ENCODE measurements at places on chromosomes 1 and 21.
A peak's percentile ranks its signal among the peaks of the same experiment; 100 is the strongest.

DNA sequence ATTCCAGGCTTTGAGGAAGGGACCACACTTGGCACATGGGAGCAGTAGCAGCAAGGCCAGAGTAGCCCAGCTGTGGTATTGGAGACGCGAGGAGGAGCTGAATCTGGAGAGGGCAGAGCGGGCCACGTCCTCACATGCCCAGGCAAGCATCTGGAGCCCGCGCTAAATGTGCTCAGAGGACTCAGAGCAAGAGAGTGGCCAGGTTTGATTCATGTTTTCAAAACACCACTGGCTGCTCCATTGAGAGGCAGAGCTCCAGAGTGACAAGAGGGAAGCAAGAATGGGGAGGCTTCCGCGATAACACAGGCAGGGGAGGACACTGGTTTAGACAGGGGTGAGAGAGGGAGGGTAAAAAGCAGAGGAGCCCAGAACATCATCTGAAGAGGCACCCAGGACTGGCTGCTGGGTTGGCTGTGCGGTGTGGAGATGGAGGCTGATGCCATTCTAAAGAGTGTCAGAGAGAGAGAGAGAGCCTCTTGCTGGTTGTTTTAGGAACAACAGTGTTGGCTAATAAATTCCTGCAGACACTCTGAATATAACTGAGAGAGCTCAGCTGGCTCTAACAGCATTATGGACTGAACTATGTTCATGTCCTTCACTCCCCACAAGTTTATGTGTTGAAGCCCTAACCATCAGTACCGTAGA lies 32.3 kb downstream of the RCAN1 start:
- DNase-seq, result peak; percentile 64

DNA sequence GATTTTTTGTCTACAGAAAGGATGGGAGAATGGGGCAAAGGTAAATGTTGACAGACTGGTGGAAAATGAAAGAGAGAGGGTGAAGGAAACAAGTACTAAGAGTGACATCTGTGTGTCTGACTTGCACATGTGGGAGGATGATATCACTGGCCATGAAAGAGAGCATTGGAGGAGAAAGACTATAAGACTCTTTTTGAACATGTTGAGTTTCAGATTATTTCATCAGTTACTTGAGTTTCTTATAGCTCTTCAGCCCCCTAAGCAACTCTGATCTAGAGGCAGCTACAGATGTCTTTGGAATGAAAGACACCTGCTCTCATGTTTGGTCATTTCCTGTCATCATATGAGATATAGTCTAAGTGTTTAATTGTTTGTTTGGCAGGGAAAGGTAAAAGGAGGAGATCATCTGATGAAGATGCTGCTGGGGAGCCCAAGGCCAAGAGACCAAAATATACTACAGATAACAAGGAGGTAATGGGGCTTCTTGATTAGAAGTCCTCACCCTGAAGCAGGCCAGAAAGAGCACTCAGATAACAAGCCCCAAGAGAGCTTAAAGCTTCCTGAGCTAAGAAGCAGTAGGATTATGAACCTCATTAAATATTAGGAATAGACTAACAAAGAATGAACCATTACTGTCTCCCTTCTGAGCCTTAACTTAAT lies 4.5 kb downstream of the POLR3C start:
- DNase-seq, result peak; percentile 54

GRCh38 chr1:216600730-216601609 lies 122.3 kb downstream of the ESRRG start:
- peak; percentile 42 for DNase-seq

DNA sequence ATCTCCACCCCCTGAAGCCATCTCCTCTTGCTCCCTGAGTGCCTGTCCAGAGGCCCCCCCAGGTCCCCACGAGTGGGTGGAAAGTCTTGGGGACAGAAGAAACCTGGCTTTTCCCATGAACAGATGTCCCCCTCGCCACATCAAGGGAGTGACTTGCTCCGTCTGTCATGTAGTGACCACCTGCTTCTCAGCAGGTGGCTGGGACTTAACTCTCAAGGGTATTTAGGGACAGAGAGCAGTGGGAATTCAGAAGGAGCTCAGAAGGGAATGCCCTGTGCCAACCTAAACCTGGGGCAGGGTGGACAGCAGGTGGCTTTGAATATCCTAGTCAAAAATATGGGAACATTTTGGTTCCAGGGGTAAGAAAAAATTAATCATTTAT lies 139.8 kb downstream of the PRDM16 start:
- no peak for DNase-seq

DNA sequence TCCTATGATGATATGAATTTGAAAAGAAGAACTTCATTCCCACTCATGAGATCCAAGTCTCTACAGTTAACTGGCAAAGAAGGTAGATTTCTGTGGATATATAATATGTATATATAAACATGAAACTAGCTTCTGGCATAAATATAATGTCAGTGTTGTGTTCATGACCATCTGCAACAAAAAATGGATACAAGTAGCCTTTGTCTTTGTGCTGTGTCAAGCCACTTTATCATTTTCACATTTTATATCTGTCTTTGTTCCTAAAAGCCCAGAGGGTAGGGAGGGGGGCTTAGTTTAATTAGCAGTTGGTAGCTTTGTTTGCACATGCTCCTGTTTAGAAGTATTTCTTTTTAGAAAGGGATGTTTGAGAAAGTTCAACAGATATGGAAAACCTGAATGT lies 56.2 kb upstream of the FASLG start:
- DNase-seq, result no peak

DNA sequence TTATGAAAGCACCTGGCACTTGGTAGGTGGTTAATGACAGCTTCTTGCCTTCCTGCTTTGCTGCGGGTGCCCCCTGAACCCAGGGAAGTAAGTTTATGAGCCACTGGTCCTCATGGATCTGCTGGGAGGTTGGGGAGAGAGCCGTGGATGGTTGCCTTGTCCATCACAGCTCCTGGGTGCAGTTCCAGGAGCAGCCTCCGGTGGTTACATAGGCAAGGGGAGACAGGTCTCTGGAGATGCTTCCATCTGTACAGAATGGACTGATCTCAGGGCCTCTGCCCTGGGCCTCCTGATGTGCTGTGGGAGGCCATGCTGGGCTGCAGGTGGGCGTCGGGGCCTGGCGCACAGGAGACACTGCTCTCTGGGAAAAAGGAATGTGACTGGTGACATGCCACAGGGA lies 31.6 kb upstream of the ARHGEF10L start:
- DNase-seq, result no peak

- no peak for DNase-seq
These were observed 13.0 kb upstream of the C8B start for GRCh38 chr1:56978819-56979218.

DNA sequence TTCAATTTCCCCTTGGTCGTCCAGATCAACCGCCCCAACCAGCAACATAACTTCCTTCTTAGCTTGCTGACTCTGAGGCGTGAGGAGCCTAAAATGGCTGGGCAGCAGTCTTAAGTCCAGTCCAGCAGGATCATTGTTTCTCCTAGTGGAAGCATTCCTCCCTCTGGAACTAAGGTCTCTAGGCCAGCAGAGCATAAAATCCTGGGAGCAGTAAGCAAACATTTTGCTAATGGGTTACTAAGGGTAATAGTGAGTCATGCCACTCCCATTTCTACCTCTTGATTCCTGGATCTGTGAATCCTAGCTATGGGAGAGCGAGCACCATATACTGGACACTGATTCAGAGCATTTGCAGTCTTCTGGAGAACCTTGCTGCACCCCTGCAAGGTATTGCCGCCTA lies 59.9 kb downstream of the ADSS2 start:
- DNase-seq, result no peak

DNA sequence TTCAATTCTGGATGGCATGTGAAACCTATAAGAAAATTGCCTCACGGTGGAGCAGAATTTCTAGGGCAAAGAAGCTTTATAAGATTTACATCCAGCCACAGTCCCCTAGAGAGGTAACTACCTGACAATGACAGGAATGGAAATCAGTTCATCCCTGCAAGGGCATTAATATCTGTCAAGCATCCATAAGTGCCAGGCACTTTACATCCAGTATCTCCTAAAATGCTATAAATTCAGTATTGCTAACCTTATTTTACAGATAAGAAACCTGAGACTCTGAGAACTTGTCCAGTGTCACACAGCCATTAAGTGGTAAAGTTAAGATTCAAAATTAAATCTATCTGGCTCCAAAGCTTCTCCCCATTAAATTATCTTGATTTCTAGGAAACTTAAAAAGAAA lies 22.3 kb downstream of the RGS13 start:
- no peak for DNase-seq

DNA sequence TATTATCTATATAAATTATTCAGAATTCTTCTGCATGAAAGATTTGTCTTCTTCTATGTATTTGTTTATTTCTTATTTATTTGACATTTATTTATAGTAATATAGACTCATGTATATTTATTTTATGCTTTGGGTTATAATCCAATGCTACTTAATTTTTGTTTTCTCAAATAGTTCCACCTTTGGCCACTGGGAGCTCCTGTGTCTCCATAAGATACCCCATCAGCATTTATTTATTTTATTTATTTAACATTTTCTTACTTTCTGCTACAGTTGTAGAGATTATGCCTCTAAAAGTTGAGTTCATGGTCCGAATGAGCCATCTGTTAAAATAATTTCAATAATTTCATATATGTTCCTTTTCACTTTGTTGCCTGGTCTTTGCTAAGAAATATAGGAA lies 289.4 kb downstream of the ADGRL2 start:
- no peak for DNase-seq

DNA sequence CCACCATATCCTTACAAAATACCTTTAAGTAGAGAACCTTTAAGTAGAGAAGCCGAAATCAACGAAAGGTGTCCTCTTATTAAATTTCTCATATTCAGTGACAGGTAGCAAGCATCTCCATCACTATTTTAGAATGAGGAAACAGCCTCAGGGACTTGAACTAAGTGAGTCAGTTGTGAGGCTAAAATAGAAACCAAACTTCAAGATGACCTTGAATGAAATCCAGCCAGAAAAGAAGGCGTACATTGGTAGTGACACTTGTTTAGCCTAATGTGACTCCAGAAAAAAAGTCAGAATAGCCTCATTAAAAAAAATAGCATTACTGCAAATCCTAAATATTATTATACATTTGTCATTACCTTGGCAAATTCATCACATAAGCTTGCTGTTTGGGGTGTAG lies 20.1 kb downstream of the RGS8 start:
- no peak for DNase-seq

DNA sequence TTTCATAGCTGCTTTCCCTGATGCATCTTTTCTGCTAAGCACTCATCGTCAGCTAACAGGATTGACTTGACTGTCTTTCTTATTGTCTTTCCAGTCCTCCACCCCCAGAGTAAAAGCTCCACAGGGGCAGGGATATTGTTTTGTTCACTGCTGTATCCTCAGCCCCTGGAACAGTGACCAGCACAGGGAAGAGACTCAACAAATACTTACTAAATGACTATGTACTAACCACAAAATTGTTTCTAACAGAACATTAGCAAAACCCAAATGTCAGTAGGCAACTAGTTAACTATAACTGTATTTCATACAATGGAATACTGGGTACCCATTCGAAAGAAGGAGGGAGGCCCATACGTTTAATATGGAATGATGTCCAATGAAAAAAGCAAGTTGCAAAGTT lies 53.0 kb downstream of the BCAR3 start:
- no peak for DNase-seq

- no peak for DNase-seq
These were observed 71.3 kb downstream of the CAPZB start for GRCh38 chr1:19413999-19414398.

- DNase-seq, result no peak
These were observed 116.5 kb upstream of the IRF2BP2 start for GRCh38 chr1:234726359-234726943.

DNA sequence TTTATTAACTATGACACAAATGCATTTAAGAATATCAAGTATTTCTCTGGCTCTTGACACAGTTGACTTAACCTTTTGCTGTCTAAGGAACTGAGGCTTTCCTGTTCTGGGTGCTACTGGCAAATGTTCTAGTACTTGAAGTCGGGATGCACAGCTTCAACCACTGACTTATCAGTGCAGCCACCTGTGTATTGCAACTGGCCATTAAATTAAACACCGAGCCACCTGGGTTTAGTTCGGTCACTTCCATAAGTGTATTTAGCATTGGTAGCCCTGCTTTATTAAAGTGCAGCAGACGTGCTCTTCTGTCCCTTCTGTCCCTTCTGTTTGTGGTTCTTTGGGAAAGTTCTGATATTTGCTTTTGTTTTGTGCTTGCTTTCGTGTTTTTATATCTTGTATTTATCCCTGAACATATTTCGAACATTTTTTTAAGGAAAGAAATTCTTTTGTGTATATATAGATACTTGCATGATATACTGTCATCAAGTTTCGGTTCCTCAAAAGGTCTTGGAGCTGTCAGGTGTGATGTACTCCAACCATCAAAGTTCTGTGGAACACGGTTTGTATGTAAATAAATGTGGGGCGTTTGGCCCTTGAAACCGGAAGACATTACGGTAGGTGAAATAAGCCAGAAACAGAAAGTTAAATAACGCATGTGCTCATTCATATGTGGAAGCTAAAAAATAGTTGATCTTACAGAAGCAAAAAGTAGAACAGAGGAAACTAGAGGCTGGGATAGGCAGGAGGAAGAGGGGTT lies 297.9 kb upstream of the GREM2 start:
- no peak for DNase-seq

DNA sequence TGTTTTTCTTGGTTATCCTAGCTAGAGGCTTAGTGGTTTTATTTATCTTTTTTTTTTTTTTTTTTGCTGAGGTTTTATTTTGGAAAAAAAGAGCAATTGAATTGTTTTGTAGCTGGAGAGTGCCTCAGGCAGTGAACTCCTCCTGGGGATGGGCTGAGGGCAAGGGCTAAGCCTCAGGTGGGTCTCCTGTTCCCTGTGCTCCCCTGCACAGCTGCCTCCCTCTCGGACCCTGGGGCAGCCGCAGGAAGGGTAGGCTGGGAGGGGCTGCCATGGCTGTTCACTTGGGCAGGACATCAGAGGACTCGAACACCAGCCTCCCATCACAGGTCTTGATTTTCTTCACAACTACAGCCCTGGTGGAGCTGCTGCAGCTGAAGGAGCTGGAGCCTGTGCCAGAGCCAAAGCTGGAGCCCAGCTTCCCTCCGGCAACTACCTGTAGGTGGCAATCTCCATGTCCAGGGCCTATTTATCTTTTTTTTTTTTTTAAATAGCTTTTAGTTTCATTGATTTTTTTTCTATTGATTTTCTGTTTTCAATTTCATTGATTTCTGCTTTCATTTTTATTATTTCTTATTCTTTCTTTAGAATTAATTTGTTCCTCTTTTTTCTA lies 28.9 kb downstream of the LEPR start:
- DNase-seq, result no peak

DNA sequence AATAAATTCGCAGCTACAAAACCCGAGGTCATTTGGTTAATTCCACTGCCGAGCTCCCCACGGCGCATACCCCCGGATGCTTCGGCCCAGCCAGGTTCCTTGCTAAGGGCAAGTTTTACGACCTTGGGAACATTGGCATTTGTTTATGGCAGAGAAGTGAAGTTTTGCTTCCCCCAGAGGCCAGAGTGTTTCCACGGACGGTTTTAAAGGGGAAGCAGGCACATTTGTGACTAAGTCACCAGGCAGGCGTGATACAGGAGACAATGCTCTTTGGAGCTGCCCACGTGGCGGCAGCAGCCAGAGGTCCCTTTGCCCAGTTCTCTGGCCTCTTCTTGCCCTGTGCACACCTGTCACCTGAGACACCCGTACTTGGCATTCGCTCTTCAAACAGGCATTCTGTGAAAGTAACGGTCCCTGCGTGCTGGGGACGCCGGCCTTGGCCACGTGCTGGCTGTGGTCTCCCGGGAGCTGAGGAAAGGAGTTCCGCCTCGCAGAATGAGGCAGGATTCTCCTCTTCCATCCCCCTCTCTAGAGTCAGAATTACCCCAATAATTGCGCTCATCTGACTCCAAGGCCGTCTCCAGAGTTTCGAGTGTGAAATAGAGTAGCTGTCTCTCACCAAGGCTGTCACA lies 138.3 kb downstream of the PRDM16 start:
- DNase-seq, result no peak
